Activated T-cell treated with anti-CD3 and anti-CD28 coated beads, Interleukin-2, amount 50 U/mL, for 4 hours (primary cell): ENCODE measurements at places on chromosomes 5 and 9. TPM values are rescaled to one million over a fixed set of nuclear protein-coding genes. Genes with fewer than 3 reads are reported as not detected.

GRCh38 chr9:99221266-99221620 lies 499 bp downstream of the ALG2 start:
- no peak for DNase-seq

DNA sequence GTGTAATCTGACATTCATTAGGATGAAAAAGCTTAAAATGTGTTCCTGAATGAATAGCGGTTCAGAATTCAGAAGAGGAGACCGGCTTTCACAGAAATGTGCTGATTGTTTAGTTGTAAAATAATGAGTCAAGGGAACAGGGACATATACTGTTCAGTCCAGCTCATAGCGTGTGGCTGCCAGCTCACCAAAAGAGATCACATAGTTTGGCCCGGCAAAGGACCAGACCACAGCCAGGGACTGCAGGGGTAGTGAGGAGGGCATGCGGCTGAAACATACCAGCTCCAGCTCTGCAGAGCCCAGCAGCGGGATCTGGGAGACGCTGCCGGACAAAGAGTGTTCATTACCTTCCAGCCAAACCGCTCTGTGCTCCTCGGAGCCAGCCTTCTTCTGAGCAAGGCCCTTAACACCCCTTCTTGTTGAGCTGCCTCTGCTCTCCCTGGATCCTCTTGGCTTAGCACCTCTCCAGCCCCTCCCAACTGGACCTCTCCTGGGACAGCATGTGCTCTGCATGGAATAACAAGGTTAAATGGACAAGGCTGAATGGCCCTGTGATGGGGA lies 116.8 kb upstream of the CNTLN start:
- DNase-seq, result no peak

GRCh38 chr5:171701100-171701541 lies 84.5 kb upstream of the SMIM23 start:
- no peak for DNase-seq

The SLC1A3 gene
- total RNA-seq, result 0.76 TPM
